ENCODE measurements at places on chromosomes 4 and X.

DNA sequence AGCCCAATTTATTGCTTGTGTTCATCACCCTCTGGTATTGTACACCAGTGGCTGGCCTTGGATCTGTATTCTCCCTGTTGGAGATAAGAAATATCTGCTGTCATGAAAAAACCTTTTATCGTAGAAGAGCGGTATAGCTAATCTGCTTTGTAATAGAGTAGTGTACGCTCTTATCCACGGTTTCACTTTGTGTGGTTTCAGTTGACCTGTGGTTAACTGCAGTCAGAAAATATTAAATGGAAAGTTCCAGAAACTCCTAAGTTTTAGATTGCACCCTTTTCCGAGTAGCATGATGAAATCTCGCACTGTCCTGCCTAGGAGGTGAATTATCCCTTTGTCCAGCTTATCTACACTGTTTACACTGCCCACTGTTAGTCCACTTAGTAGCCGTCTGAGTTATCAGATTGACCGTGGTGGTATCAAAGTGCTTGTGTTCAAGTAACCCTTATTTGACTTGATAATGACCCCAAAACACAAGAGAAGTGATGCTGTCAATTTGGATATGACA, 42.4 kb downstream of the KDM6A start:
- no peak for DNase-seq

DNA sequence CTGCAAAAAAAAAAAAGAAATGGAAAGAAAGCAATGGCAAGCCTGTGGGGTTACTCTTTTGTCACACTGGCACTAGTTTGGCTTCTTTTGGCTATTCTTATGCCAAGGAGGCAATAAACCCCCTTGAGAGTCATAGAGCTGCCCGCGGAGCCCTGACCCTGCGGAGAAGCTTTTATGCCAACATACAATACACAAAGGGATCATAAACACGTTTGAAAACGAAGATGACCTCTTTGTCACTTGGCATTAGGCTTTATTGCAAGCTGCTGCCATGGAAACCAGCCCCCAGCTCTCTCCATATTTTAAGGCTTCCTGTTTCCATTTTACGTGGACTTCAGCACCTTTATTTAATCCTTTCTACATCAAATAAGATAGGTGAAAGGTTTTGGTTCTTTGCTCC, 7.6 kb downstream of the NEUROG2 start:
- no peak for DNase-seq

GRCh38 chrX:24026432-24026831, 554 bp downstream of the KLHL15 start:
- no peak for DNase-seq

DNA sequence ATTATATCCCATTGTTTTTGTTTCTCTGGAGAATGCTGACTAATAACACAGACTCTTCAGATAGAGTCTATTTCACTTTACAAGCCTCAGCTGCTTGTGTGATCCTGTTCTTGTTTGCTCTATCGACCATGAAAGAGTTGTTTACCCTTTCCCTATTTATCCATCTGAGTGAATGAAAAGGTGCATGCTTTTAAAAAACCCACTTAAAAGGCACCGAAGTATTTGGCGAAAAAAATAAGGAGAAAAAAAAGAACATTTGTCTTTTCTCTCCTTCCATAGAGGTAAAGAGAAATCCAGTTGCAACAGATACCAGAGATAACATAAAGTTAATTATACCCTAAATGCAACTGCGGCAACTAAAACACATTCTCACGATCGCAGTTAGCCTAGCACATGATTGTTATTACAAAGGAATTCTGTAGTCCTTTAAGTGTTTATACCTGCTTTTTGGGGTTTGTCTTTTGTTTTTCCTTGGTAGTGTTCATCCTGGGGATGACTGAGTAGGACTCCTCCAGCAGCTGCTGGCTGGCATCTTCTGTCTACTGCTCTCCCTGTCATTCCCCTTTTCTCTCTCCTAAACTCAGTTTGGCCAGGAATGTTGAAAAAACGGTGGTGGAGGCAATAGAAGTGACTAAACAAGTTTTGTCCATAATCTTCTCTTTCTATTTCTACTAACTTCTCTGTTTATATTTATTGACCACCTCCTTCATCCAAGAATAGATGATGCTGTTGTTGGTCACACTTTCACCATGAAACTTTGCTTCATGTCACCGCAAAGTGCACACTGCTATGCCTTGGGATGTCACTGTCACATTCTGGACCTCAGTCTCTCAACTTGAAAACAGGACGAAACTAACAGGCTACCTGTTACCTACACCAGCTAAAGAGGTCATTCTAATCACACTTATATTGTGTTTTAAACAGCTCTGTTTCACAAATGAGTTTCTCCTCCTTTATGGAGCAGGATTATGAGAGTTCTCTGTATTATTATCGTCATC, 41.9 kb upstream of the FRAS1 start:
- no peak for DNase-seq

DNA sequence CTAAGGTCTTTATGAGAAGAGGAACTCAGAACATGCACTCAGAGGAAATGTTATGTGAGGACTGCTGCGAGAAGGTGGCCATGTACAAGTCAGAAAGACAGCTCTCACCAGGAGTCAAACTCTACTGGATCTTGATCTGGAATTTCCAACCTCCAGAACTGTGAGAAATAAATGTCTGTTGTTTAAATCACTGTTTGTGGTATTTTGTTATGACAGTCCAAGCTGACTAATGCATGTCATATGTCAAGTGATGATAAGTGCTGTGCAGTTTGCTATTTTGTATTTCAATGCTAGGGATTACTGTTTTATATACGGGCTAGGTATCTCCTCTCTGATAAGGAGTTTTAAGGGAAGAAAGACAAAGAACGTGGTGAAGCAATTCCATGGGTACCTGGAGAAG, 162.3 kb downstream of the CPEB2 start:
- DNase-seq, result no peak

GRCh38 chrX:39927380-39927779, 170.4 kb downstream of the BCOR start:
- DNase-seq, result no peak

GRCh38 chr4:168437192-168437943, 42.9 kb downstream of the DDX60L start:
- no peak for DNase-seq

DNA sequence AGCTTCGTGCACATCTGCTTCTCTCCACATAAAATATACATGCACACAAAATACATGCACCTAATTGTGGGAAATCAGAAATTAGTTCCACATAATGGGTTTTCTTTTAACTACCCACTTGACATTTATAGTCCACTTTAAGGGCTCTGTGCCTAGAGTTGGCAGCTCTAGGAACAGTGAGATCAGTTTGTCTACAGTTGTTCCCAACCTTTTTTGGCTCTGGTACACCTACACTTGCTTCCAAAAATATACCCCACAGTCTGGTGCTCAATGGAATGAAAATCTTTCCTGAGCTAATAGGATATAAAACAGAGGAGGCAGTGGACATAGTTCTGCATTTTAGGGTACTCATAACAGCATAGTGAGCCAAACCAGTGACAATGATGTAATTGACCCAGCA, 36.1 kb downstream of the HDAC8 start:
- DNase-seq, result no peak

All from stimulated activated CD8-positive, alpha-beta memory T cell treated with anti-CD3 and anti-CD28 coated beads, Interleukin-4, amount 100 ng/mL, for 48 hours (primary cell).